Naive B cell (primary cell): ENCODE measurements at places on chromosomes 1 and 21.

DNA sequence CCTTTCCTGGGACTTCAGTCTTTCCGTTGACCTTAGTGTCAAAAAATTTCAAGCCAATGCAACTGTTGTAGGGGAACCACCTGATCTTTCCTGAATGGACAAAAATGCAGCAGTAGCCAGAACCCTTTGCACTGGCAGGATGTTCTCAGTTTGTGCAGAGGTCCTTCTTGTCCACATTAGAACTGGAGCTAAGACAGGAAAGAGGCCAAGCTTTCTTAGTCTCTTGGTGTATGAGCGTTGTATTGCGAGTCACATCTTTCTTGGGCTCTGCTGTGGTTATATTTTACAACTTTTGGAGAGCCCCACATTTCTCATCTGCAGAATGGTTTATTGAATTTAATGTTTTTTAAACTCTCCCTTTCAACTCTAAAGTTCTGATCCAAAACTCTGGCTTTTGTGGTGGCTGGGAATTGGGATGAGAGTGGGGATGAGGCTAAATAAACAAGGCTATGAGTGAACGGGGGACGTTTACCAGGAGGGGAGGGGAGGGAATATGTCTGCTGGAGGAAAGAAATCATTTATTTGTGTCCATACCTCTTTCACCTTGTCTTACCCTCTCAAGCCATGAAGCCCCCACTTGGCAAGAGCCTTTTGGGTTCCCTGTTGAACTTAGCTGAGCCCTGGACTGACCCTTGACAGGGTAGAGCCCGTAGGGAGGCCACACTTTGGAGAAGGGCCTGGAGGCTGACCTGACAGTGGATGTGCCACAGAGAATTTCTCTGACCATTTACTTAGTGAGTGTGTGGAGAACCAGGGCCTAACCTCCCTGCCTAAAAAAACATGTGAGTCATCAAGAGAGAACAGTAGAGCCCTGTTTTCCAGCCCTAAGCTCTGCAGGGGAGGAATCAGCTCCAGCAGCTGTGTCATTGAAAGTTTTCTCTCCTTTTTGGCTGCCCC lies 586 bp downstream of the CHI3L2 start:
- DNase-seq = no peak

DNA sequence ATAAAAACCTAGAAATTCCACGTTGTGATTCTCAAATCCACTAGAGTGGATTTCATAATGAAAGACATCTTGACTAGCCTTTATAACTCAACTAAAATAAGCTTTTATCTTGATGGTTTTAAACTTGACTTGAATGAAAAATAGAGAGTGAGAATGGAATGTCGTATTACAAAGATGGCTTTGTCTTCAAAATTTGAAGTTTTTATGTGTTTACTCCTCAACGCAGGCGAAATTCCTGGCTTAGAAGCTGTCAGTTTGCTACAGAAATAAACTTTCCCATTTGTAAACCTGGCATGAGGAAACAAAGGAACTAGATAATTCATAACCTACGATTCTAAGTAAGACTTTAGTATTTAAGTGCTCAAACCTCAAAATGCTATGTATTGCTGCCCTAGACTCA lies 90.0 kb upstream of the KRTAP19-8 start:
- no peak for DNase-seq

DNA sequence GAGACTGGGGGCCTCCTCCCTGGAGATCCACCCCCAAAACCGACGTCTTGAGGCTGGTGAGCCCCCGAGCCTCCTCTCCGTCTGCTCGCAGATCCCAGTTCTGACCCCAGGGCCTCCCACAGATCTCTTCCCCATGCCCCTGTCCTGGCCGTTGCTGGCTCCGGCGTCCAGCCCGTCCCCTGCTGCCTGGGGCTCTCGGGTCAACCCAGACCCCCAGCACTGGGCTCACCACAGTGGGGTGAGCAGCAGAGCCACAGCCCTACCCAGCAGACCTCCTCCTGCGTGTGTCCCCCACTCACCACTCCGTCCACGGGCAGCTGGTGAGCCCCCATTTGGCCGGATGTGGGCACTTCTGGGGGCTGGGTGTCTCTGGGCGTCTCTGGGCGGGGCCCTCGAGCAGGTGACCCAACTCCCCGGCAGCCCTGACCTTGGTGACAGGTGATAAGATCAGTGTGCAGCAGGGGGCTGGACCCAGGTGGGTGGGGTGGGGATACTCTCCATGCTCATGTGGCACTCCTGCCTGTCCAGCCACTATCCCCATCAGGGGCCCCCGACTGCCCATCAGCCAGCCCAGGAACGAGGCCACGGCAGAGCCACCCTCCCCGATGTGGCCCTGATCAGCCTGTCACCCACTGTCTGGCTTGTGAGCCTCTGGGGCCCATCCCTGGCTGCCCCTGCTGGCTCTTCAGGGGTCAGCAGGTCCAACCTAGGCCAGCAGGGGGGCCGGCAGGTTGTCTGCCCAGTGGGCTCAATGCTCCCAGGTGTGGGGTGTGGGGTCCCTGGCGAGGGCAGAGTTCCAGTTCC lies 709 bp downstream of the TNFRSF14 start:
- DNase-seq = no peak

- no peak for DNase-seq
Measured at GRCh38 chr1:183093786-183094298, 70.6 kb downstream of the LAMC1 start.

GRCh38 chr1:229432905-229433304 lies 989 bp downstream of the ACTA1 start:
- no peak for DNase-seq

DNA sequence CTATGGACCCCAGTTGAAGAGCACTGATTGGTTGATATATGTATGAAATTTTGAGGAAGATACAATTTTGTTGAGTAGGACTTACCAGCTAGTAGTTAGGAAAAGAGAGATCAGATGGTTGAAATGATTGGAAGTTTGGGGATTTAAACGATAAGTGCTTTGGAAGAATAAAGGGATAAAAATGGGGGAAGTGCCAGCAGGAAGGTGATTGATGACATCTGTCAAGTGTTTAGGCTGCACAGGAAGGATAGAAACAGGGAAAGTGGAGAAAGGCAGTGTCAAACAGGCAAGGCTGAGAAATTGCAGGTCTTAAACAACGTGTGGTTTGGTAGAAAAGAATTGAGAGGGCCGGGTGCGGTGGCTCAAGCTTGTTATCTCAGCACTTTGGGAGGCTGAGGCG lies 22.3 kb downstream of the PDC start:
- no peak for DNase-seq

DNA sequence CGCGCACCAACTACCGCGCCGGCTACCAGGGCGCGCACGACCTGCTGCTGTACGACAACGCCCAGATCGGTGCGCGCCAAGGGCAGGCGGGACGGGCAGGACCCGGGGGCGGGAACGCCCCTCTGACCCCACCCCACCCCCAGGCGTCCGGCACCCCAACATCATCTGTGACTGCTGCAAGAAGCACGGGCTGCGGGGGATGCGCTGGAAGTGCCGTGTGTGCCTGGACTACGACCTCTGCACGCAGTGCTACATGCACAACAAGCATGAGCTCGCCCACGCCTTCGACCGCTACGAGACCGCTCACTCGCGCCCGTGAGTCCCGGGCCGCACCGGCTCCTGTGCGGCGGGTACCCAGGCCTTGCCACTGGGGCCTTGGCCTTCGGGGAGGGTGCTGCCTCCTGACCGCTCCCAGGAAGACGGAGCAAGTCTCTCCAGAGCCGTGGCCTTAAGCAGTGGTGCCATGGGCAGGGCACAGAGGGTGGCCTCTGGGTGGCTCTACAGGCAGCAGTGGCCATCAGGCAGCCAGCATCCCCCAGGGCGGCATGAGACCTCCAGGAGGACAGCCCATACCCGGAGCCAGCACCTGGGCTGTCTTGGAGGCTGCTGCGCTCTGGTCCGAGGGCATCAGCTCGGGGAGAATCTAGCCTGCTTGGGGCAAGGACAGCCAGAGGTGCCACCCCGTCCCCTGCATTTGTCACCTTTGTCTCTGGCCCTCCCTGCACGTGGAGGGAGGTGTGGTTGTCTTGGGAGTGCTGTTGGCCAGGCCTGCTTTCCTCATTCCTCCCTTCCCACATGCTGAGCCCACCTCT lies 8.1 kb upstream of the MMP23B start:
- no peak for DNase-seq

DNA sequence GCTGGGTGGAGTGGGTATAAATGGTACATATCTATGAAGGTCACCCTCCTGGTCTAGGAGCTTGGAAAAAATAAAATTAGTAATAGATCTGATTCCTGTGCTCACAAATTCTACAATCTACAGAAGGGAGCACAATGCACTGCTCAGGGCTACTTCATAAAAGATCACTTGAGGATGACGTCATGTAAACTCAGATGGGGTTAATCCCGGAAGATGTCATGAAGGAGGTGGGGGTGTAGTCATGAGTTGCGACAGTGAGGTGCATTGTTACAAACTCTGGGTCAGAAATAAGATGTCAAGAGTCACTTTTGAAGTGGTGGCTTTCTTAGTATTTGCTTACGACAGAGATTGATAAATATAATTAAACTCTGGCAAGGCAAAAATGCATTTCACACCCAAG lies 68.2 kb downstream of the LHX9 start:
- no peak for DNase-seq

GRCh38 chr1:29123887-29124365 lies at the start of gene TMEM200B:
TSS of gene TMEM200B (minus strand) at chr1:29123903. CDS start at chr1:29121828, 2,075 bp downstream.
- DNase-seq = no peak

DNA sequence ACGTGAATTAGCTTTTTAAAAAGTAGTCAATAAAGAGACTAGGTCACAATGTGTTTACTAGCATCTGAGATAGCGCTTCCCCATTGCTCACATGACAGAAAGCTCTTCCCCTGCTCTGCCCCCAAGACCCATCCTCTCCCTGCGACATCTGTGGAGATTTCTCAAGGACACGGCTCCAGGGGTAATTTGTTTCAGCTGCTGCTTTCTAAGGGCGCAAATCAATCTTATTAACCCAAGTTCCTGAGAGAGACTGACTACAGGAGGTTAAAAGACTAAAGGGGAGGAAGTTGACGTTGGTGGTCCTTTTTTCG lies at the start of gene MYOCOS:
MYOCOS (plus strand) TSS at position 92 of the 311 bp plus-strand sequence. CDS start 1,641 bp downstream, outside the sequence.
- no peak for DNase-seq

GRCh38 chr1:218171302-218171893 lies 113.7 kb upstream of the RRP15 start:
- no peak for DNase-seq

DNA sequence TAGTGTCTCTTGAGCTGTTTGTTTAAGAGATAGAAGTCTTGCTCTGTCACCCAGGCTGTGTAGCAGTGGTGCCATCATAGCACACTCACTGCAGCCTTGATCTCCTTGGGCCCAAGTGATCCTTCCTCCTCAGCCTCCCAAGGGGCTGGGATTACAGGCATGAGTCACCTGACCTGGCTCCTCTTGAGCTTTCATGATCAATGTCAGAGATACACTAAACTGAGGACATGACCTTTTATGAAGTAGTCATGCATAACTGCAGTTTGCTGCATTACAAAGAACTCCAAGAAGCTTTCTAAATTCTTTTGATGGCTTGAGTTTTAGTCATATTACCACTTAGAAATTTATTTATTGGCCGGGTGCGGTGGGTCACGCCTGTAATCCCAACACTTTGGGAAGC lies 77.7 kb downstream of the CC2D1B start:
- no peak for DNase-seq

DNA sequence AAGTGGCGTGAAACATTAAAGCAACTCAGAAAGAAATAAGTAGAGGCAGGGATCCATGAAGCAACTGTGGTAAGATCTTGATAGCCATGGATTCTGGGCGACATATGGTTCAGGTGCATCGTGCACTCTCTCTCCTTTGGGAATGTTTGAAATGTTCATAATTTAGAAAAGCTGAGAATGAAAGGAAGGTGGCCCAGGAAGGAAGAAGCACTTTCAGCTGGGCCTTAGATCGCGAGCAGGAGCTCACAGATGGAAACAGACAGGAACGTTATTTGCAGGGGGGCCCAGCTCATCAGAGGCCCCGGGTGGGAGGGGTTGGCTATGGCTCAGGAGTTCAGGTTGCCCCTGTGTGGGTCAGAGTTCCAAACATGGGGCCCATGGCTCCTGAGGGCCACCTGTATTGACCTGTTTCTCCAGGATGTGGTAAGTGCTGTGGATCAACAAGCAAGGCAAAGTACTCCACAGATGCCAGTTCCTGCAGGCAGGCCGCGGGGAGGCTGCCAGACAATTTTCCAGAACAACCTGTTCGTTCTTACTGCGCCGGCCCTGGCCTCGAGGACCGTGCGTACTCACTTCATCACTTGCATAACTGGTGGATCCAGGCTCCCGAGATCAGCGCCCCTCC lies 253.2 kb downstream of the TOMM20 start:
- DNase-seq = no peak

GRCh38 chr1:12019858-12020509 lies 686 bp downstream of the MIIP start:
- no peak for DNase-seq

GRCh38 chr1:243550276-243550675 lies 294.4 kb downstream of the SDCCAG8 start:
- DNase-seq = no peak

GRCh38 chr21:33682992-33683627 lies 40.8 kb downstream of the ITSN1 start:
- no peak for DNase-seq

DNA sequence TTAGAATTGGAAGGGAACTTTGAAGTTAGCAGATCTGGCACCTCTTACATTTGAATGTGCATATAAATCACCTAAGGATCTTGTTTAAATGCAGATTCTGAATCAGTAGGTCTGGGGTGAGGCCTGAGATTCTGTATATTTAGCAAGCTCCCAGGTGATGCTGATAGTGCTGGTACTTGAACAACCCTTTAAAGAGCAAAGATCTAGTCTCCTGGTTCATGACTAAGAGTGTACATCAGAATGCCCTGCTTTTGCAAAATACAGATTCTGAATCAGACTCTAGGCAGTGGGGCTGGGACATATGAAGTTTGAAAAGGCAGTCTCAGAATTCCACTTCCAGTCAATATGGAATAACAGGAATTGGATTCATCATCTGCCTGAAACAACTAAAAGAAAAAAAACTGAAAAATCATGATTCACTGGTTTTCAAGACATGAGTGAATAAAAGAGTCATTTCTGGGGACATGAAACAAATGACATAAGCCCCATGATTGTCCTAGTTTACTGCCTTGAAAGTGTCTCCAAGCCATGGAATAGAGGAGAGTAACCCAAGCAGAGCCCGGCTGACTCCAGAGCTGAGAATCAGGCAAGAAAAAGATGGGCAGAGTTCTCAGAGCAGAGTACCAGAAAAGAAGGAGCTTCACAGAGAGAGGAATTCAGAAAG lies 149.6 kb upstream of the SGIP1 start:
- no peak for DNase-seq

GRCh38 chr1:116365353-116365780 lies 7.7 kb upstream of the ATP1A1 start:
- DNase-seq = no peak

GRCh38 chr1:179800481-179800880 lies 57.4 kb downstream of the FAM163A start:
- no peak for DNase-seq

GRCh38 chr1:158146739-158147138 lies 34.0 kb upstream of the CD1D start:
- DNase-seq = no peak

GRCh38 chr1:151759241-151759640 lies 4.1 kb downstream of the MRPL9 start:
- DNase-seq = no peak

DNA sequence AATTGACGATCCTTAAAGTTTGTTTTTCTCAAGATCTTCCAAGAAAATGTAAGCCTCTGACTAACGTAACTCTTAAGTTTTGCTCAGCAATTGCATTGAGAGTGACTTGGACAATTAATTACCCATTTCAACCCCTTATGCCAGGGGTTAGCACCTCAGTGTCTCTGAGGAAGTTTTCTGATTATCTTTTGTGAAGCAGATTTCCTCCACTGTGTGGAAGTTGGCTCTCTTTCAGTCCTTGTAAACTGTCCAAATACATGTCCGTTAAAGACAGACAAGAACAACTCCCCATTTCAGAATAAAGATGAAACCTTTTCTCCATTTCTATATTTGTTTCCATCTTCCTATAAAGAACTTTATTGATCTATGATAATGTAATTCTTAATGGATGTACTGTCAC lies 296.4 kb upstream of the FMN2 start:
- DNase-seq = no peak
